Neural progenitor cell (in vitro differentiated cells): ENCODE measurements at places on chromosomes 5 and 9.

DNA sequence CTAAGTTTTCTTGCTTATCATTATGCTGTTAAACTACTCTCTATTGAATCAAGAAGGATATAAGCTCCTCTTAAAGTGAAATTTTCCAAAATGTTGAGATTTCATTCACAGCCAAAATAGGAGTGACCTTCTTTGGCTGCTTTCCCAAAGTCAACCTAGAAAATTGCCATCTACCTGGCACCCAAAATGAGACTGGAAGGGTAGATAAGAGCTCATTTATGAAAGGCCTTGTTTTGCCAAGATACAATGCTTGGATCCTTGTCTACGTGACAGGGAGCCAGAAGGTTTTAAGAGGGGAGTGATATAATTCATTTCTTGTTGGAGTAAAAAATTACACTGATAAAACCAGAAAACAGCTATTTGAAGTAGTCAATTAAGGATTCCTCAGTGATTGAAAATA is 287.1 kb downstream of the IZUMO3 start:
- no peak for DNase-seq

DNA sequence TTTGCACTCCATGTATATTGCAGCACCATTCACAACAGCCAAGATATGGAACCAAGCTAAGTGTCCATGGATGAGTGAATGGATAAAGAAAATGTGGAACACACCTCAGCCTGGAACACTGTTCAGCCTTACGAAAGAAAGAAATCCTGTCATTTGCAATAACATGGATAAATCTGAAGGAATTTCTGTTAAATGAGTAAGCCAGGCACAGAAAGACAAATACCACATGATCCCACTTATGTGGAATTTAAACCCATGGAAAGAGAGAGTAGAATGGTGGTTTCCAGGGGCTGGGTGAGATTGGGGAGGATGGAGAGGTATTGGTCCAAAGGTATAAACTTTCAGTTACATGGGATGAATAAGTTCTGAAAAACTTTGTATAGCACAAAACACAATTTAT is 228.9 kb upstream of the CD180 start:
- DNase-seq = no peak

DNA sequence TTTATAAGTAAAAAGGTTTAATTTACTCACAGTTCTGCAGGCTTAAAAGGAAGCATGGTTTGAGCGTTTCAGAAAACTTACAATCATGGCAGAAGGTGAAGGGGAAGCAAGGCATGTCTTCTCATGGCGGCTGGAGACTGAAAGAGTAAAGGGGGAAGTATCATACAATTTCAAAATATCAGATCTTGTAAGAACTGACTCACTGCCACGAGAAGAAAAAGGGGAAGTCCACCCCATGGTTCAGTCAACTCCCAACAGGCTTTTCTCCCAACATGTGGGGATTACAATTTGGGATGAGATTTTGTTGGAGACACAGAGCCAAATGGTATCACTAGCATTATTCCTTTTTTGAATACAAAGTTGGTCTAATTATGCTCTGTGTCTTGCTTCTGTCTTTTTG is 627.9 kb upstream of the ST8SIA4 start:
- DNase-seq = no peak

GRCh38 chr9:137740312-137740711 is 121.5 kb downstream of the EHMT1 start:
- no peak for DNase-seq

DNA sequence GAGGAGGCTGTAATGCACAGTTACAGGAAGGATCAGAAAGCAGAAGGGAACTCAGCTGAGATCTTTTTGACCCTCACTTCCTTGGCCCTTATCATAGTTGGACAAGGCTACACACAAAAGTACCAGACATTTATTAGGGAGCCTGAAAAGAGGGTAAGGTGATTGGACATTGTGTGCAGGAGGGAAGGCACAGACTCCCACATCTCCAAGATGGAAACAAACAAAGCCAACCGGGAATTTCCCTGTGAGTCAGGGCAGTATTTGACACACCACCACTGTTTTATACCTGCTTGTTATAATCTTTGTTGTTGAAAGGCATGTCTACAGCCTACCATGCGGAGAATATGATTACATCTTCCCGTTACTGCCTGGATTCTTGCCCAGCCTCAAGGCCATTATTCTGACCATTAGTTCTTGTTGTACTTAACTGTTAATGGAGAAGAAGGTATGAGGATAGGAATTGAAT is 3.0 kb upstream of the CCNG1 start:
- DNase-seq = no peak

DNA sequence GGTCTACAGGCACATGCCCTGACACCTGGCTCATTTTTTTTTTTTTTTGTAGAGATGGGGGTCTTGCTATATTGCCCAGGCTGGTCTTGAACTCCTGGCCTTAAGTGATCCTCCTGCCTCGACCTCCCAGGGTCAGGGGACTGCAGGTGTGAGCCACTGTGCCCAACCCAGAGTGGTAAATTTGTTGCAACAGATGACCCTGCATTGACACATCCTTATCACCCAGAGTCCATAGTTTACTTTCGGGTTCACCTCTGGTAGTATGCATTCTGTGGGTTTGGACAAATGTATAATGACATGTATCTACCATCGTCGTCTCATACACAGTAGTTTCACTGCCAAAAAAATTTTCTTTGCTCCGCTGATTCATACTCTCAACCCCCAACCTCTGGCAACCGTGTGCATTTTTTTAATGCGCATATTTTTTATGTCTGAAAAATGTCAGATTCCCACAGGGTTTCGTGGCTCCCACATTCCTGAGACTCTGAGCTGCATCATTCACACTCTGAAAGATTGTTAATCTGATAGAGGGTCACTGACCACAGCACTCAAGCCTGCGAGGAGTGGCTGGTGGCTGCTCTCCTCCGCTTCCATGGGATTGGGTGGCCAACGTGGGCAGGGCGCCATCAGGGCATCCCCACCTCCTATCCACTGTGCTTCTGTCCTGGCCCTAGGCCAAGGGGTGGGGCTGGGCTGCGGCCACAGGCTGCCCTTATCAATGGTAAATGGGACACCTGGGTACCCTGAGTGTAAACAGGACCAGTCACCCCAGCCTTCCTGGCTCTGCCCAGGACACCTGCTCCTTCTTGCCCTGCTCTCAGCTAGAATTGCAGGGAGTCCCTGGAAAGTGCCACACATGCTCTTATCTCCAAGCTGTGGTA is 9.6 kb downstream of the NDST1 start:
- no peak for DNase-seq

DNA sequence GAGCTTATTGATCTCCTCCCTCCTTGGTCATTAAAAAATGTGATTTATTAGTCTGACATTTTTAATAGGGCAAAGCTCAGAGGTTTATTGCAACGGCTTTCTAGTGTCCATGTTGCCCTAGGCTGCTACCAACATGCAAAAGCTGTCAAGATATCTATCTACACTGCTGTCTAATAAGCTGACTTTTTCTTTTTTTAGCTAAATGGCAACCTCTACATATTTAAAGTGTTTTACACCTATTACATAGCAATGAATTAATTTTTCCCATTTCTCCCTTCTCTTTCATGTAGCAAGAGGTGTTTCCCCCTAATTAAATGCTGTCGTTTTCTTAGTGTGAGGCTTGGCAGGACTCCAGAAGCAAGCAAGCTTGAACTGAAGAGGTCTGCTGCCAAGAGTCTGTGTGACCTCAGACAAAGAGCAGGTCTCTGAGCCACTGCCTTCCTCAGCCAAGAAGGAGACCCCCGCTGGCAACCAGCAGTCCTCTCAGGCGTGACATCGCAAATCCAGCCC is 79.4 kb downstream of the GAS1 start:
- peak; percentile 58 for DNase-seq

GRCh38 chr5:82885627-82886389 is 191.4 kb downstream of the TMEM167A start:
- no peak for DNase-seq

- DNase-seq = no peak
Observed at GRCh38 chr9:124694414-124695279, 76.5 kb downstream of the NR6A1 start.

DNA sequence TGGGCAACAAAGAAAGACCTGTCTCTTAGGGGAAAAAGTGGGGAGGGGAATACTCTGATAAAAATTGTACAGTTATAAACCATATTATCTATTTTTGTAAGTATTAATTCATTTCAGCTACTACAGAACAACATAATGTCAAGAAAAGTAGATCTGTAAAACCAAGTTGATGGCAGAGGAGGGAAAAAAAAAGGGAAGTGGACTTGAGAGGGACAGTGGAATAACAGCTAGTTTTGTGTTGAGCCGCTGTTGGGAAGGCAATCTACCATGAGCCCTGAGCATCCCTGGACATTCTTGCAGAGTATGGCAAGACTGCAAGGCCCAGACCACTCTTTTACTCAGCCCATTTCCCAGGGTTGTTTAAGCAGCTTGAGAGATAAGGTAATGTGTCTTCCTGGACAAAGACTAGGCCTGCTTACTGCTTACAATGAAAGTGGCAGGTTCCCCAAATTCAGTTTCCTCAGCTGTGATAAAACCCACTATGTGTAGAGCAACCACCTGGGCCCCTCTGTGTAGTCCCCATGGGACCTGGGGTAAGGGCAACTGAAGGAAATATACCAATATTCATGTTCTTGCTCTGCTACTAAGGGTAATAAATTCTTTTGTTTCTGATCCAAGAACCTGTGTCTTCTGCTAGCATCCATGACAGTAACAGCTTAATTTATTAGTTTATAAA is 25.0 kb downstream of the CEP120 start:
- no peak for DNase-seq

DNA sequence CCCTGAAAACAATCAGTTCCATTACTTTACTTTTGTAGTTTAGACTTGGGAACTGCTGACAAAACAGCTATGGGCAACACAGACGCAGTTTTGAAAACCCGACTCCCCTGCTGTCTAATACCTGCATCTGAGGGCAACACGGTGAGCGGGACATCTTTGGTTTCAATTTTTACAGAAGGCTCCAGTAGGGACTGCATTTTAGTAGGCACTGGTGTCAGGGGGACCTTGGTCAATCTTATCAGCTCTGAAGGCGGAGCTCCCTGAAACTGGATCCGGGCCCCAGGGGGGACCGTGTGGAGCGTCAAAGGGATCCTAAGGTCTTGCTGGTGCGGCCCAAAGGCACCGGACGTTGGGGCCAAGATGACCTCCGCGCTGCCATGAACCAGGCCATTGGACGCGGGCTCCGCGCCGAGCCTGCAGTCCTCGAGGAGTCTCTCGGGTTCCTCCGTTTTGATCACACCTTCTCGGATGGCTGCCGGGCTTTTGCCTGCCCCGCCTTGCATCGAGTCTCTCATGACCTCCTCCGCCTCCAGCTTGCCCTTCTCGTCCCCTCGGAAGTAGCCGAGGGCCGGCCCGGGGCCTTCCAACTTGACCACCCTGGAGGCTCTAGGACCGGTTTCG is 1.1 kb downstream of the SOX30 start:
- DNase-seq = no peak

GRCh38 chr9:72533322-72533721 is 11.9 kb downstream of the TMC1 start:
- DNase-seq = no peak

- no peak for DNase-seq
Observed at GRCh38 chr9:111078391-111079038, 40.2 kb upstream of the LPAR1 start.

GRCh38 chr5:157348049-157348400 is 82.1 kb downstream of the CYFIP2 start:
- no peak for DNase-seq

DNA sequence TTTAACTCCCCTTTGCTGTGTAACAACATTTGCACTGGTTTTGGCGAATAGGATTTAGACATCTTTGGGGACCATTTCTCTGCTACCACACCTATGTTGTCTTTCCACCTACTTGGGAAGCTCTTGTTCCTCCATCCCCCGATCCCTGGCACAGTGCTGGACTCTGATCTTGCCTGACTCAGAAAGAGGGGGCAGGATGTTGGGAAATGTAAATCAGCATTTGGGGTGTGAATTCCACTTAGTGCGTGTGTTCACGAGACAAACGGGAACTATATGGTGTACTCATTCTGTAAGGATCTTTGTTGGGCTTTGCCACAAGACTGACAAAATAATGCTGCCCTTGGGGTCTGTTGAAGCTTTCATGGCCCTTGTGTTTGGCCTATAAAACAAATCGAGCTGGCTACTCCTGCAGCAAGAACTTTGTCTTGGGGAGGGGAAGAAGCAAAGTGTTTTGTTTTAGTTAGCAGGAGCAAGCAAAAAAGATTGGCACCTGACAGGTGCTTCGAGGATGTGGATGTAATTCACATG is 18.5 kb downstream of the TMEM268 start:
- DNase-seq = no peak

- DNase-seq = no peak
Observed at GRCh38 chr9:114425126-114425525, 37.3 kb upstream of the AKNA start.

DNA sequence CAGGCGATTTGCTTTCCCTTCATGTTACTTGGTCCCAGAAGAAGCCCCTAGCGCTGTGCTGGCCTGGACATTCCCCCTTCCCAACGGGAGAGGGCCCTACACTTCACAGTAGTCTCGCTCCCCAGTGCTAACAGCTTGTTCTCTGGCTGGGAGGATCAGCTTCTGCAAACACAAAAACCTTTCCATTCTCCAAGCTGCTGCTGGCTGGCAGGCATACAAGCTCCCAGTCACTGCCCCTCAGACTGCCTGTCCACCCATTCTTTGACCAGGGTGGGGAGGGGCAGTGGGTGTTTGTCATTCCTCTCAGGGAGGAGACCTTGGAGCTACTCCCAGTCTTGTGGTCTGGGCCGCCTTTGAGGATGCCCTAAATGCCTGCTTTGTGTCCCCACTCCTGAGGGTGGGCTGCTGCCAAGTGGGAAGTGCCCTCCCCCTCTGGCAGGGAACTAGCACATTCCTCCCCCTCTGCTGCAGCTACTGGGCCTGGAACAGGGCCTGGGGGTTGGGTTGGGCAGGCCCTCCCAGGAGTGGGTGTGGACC is 20.8 kb downstream of the ENHO start:
- DNase-seq = peak; percentile 77

GRCh38 chr5:96093890-96094381 is 132.3 kb upstream of the ELL2 start:
- no peak for DNase-seq

DNA sequence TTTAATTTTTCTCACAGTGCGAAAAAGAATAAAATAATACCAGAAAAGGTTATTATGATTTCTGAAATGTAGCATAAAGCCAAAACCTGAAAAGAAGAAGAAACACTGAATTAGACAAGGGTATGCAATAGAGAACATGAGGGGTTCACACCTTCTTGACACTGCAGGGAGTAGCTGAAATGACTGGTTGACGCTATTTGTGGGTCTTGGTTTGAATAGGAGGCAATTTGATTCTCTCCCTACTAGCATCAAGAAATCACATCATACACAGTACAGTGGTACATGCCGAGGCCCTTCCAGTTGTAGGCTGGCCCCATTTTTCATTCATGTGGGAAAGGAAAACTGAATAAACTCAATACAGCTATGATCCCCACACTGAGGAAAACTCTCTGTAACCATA is 68.6 kb downstream of the NR3C1 start:
- no peak for DNase-seq
